Pulmonary artery endothelial cell (primary cell): ENCODE measurements at places on chromosomes 12 and 14.

DNA sequence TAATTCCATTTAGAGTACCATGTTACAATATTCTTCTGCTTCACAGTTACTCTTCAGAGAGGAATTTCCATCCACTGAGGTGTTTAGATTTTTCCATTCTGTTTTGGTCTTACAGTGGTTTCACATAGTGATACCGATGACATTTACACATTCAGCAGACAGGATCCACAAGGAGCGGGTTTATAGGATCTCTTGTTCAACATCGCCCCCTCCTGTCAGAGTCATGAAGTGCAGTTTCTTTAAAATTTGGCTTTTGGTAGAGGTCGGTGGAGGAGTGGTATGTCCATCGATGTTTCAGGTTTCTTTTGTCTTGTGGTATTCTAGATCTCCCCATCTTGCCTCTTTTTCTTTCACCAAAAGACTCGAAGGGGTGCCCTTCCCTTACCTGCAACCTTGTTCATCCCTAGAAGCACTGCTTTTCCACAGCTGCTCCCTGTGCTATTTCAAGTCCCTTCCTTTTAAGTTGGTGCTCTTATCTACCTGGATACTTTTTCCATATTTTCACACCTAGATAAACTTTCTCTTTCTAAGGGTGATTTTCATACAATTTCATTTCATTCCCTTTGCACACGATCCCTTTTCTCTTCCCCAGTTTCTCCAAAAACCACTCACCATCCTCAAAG is 181.3 kb downstream of the ITPR2 start:
- DNase-seq, result no peak

GRCh38 chr12:49867570-49868341 is 24.9 kb upstream of the BCDIN3D start:
- DNase-seq, result no peak

DNA sequence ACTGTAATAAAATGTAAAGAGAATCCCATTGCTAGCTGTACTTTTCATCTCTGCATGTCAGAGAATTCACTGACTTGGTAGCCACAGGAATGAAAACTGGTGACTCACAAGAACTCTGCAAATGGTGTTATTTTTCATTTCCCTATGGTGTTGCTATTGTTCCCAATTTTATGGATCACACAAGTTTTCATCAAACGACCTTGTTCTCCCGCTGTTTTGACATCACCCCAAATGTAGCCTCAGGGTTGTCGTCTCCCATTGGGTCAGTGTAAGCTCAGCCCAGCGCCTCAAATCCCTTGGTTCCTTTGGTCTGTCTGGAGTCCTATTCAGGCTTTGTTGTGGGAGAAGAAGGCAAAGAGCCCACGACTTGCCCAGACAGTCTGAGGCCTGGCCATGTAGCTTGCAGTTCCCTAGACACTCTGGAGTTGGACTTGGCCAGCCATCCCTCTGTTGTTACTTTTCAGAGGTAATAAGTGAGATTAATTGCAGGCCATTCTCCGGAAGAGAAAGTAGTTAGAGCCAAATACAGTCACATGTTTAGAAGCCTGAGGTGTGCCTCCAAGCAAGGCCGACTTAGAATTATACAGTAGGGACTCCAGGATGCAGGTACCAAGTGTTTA is 159.2 kb downstream of the TGFB3 start:
- no peak for DNase-seq

DNA sequence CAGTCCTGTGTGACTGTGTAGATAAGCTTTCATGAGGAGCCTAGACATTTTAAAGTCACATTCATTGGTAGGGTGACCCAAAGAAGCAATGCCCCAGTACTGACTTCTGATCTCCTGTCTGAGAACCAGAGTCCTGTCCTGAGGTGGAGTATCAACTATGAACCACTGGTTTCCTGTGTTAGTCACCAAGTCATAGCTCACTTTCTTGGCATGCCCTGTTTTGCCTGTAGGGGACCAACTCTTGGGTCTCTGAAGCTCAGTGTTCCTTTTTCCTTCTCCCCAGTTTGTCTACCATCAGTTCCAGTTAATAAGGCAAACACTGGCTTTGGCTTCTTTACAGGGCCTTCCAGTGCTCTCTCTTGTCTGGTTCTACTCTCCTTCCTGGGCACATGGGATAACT is 97.4 kb downstream of the C12orf75 start:
- DNase-seq, result peak; percentile 52

DNA sequence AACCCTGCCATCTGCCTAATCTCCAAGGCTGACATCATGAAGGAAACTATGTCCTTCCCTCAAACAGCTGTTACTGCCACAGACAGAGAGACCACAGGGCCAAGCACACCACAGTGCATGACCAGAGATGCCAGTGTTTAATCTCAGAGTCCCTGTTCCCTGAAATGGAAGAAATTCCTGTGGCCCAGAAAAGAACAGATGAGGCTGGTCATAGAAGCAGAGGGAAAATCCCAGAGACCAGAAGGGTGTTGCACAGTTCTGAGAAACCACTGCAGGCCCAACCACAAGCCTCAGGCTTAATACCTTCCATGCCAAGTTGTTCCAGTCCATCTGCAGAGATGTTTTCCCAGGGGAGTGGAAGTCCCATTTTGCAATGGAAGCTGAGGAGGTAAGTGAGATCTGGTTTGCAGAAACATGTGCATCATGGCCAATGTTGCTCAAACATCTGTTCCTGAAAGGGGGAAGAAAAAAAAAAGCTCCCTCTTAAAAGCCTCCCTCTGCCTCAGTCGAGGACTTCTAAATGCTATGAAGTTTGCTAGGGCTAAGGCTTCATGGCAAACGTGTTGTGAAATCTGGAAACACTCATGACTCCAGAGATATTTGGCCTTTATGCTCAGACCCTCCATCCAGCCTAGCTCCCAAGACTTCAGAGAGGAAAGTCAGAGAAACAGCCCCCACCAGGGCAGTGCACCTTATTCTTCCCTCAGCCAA is 98.6 kb downstream of the SCARB1 start:
- no peak for DNase-seq
